Ecto neural progenitor cell (in vitro differentiated cells): ENCODE measurements at places on chromosomes 16 and 17.

DNA sequence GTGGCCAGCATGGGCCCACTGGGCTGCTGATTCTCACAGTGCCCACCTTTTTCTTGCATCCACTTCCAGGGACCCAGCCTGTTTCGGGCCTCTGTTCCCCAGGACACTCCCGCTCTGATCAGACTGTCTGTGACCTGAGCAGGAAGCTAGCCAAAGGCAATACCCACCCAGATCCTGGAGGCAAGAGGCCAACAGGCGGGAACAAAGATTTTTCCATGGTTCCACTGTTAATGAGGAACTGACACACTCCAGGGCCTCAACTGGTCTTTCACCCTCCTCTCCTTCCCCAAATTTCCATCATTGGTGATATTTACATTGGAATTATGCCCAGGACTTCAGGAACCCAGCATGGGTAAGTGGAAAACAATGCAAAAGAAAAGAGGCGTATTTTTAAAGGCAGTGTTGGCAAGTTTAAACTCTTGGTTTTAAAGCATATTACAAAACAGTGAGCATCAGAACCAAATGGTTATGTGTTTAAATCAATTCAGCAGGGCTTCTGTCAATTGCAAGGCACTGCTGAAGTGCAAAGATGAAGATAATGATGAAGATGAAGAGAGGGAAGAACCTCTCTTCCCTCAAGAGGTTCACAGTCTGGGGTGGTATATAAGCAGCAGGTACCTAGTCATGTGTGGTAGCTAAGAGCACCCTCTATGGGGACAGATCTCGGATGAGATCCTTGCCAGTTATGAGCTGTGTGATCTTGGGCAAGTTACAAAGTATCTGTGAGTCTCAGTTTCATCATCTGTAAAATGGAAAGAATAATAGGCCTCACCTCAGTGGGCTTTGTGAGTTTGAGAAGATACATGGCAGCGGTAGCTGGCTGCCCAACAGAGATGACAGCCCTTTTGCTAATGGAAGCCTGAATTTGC lies 14.4 kb upstream of the ATP2A3 start:
- DNase-seq = no peak

DNA sequence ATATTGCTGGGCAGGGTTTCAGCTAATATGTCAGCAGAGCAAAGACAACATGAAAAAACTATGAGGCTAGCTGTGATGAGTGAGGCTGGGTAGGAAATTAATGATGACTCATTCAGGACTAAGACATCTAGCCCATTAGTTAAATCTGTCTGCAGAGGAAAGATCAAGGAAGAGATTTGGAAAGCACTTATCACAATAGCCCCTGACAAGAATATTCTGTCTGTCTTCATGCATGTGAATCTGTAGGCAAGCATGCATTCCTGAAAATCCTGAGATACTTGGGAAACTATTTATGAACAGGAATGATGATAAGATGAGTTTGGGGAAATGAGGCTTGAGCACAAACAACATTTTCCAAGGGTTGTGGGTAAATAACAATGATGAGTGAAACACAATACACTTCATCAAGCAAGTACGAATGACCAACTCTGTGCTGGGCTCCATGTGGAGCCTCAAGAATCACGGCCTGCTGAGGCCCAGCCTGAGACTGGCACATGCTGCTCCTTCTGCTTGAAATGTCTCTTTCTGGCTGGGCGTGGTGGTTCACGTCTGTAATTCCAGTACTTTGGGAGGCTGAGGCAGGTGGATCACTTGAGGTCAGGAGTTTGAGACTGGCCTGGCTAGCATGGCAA lies 96.5 kb upstream of the ASIC2 start:
- DNase-seq = no peak

DNA sequence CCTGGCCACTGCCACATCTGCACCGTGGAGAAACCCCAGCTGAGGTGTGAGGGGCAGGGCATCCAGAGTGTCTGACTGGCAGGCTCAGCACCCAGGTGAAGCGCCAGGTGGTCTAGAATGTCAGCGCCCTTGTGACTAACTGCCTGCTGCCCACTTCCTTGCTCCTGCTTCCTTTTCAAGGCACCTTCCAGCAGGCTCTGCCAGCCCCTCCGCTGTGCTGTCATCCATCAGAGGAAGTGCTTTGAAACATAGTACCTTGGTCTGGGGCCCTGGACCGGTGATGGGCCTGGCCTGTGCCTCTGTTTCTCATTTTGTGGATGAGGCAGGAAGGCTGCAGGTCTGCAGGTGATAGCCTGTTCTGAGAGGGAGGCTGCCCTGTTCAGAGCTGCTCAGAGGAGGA lies 5.5 kb downstream of the SPNS2 start:
- no peak for DNase-seq

GRCh38 chr17:63966646-63967264 lies 6.0 kb downstream of the SCN4A start:
- no peak for DNase-seq

- peak; percentile 58 for DNase-seq
Measured at GRCh38 chr17:1639549-1640180, 5.9 kb downstream of the SCARF1 start.

GRCh38 chr16:58024486-58025350 lies 836 bp upstream of the MMP15 start:
- peak; percentile 69 for DNase-seq

DNA sequence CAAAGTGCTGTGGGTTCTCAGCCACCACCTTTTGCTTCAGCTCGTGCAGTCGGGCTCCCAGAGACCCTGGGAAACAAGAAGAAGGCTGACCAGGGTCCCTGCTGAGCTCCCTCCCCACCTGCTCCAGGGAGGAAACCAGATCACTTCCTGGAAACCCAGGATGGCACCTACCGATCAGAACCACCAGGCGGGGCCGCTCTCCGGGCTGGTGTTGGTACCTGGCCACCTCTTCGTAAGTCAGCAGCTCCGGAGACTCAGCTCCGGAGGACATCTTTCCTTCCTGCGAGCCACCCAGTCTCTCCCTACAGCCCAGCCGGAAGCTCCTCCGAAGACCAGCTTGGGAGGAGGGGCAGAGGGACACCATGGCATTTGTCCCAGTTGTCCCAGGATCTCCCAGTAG lies 18.9 kb downstream of the MPP3 start:
- no peak for DNase-seq

DNA sequence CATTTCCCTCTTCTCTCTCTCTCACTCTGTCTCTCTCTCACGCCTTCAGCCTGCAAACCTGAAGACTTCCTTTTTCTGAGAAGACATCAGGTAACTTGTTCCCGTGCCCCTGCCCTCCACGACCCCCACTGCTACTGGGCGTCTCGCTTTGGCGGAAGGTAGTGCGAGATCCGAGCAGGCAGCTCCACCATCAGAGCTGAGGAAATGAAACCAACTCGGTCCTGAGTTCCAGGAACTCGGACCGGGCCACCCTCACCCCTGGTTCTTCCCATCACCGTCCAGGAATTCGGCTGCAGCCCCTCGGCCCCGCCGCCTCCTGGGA lies 585 bp downstream of the MLKL start:
- DNase-seq = no peak

DNA sequence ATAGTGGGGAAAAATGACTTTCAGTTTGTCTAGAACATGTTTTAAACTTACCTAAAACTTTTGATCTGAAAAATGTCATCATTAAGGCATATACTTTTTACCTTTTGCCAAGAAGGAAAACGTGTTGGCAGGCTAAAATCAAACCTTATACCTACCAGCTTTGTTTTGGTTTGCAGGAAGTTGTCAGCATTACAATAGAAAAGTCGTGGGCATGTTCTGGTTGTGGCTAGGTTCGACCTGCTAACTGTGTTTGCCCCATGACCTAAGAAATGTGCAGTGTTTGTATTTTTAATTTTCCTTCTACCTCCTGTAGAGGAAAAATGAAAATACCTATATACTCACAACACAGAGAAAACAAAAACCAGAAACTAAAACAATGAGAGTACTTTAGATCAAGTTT lies 13.0 kb downstream of the SKAP1 start:
- DNase-seq = no peak

DNA sequence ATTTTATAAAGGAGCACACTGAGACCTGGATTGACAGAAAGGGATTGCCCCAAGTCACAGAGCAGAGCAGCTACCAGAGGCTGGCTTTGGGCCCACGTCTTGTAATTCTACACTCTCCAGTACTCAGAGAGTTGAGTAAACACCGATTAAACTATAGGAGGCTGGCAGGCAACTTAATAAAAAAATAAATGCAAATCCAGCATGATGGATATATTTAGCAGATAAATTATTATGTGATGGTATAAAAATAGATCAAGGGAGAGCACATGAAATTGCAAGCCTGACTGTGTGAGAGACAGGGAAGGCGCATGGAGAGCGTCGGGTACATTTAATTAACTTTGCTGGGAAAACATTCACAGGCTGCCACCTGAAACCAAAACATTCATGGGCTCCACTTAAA lies 87.7 kb upstream of the CCL2 start:
- no peak for DNase-seq

GRCh38 chr16:22968931-22969330 lies 155.0 kb downstream of the HS3ST2 start:
- no peak for DNase-seq

GRCh38 chr16:59573528-59574271 lies 839.6 kb upstream of the GOT2 start:
- DNase-seq = no peak

GRCh38 chr16:30996324-30996984 lies 11.4 kb downstream of the HSD3B7 start:
- no peak for DNase-seq
